ENCODE measurements at places on chromosomes 4 and X.

DNA sequence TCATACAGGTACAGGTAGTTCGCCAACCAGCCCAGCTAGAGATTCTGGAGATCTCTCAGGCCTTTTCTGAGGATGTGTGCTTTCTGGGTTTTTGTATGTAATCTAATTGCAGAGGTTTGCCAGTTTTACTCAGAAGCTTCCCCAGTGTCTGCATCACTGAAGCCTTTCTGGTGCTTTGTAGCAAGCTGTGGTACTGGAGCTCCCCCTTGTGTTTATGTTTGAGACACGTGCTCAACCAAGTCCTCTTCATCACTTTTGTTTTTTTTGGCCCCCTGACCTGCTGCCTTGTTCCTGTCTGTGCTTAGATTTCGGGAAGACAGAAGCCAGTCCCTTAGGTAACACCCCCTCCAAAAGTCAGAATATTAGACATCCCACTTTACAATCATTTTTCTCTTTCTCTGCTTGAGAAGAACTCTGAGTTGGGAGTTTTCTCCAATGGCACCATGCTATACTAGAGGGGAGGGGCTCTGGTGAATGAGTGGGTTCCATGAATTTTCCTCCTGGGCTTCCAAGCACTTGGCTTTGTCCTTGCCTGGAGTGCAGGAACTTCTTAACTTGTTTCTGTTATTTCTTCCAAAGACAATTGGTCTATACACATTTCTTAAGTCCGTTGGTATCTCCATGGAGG lies 128.4 kb upstream of the TBC1D9 start:
- DNase-seq, result peak; percentile 35

DNA sequence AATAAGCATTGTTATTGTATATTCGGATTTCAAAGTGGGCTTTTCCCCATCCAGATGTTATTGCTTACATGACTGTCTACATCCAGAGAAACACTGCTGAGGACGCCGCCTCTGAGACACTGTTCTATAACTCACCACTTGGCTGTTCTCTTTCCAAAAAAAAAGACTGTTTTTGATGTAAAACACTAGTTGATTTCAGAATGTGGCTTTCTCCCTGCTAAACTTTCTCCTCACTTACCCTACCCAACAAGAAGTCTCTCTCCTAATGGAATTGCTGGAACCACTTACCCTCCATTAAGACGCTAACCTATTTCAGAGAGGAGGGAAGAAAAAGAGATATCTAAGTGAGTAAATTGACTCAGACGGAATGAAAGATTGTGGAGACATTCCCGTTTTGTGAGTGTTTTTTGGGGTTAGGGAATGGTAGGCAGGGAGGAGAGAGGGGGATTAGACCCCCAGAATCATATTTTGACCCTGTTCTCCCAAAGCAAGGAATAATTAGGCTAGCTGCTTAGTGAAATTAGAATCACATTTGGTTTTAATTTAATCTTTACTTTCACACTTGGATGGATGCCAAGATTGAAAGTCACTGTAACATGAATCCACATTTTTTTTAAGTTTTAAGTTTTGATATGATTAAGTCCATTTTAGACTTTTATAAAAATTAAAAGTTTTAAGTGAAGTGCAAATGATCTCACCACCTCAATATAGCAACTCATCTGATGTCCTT lies 174.9 kb downstream of the CHIC2 start:
- no peak for DNase-seq

DNA sequence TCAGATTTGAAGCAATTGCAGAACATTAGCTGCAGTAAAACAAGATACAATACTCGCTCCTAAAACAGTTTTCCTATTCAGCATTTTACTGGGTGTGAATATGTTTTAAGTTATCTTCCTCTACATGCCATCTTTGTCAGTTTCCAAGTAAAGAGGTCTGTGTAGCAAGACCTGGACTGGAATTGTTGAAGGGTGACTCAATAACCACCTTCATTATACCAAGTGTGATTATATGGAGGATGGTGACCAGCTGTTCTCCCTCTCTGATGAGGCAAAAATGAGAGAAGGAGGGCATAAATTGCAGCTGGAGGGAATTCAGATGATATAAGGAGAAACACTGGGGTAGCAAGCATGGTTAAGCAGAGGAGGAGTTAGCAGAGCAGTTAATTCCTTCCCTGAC lies 922.1 kb upstream of the SLIT2 start:
- DNase-seq, result no peak

DNA sequence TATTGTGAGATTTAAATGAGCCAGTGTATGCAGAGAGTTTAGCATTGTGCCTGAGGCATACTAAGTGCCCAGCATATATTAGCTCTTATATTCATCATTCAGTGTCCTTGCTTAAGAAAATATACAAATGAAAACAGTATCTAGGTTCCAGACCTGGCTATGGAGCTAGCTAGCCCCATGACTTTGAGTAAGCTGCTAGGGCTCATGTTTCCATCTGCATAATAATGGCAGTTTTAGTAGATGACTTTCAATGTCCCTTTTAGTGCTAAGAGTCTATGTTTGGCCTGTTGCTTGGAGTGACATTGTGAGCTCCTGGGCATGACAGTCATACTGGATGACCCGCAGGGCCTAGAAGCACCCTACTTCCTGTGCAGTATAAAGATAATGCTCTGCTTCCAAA lies 435.3 kb downstream of the ZIC3 start:
- DNase-seq, result no peak
